ENCODE measurements at places on chromosomes 7 and 10. TPM values are rescaled to one million over a fixed set of nuclear protein-coding genes. Genes with fewer than 3 reads are reported as not detected.

DNA sequence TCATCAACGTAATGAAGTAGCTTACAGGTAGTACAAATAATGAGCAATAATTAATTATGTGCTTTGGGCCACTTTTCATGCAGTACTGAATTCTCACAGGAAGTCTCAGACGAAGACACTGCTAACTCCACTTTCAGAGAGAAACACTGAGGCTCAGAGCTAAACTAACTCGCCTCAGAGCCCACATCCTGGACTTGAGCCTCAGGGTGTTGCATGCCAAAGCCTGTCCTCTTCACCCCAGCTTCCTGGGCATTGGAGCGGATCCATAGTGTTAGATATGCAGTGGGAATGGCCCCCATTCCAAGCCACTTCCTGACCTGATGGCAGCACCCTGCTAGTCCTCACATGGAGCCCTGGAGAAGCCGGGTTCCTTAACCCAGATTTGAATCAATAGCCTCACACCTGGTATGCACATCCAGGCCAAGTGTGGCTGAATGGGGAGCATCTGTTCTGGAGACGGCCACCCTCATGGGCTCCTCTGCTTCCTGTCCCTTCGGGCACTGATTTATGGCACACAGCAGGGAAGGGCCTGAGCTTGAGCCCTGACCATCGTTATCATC lies 265.1 kb upstream of the ZNF32 start:
- DNase-seq, result no peak

DNA sequence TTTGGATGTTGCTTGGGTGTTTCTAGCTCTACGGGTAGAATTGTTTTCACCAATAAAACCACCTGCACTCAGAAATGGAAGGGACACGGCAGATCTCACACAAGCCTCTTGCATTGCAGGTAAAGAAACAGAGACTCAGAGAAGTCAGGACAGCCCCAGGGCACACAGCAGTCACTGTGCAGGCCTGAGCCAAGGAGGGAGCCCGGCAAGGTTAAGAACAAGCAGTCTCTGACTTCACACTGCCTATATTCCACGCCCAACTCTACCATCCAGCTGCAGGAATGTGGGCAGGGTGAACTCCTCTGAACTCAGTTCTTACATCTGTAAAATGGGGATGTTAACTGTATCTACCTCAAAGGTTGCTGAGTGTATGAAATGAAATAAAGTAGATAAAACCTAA lies 15.4 kb downstream of the CHST15 start:
- no peak for DNase-seq

DNA sequence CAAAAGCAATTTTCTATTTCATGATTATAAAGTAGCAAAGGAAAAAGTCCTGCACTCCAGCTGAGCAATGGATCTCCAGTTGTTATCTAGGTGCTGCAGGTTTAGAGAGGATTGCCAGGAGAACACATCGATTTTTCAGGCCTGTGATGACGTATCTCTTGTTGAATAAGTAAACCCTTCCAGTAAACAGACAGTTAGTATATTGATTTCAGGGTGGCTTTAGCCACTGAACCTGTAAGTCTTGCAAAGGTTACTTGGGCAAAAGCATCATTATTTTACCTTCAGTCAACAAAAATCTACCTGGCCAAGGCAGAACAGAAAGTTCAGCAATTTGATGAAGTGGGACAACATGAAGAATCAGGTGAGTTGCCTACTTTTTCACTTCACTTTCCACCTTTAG lies 12.3 kb downstream of the EGFR start:
- DNase-seq, result no peak

GRCh38 chr7:28180364-28181147 lies at the start of gene JAZF1:
Gene JAZF1, minus strand, starts transcription at chr7:28180795.
- peak; percentile 55 for DNase-seq

GRCh38 chr7:45215601-45216062 lies 58.0 kb downstream of the RAMP3 start:
- DNase-seq, result no peak

GRCh38 chr10:80283119-80283518 lies 6.3 kb downstream of the MAT1A start:
- DNase-seq, result peak; percentile 29

- no peak for DNase-seq
Observed at GRCh38 chr10:88707429-88708155, 1.5 kb downstream of the LIPK start.

DNA sequence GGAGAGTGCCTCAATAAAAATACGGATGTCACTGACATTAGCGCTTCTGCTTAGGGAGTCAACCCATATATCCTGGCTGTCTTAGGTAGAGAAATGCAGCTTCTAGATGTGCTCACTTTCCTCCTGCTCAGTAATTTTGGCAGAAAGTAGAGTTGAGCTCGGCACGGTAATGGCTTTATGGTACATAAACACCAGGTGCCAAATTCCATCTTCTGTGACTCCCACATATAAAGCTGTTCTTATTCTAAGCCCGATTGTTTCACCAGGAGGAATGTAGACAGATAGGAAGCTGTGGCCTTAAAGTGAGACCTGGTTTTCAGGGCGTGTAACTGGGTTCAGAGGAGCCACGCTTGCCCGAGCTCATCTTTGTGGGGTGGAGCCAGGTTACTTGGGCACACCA lies 143.7 kb downstream of the CREB5 start:
- DNase-seq, result no peak

- no peak for DNase-seq
Observed at GRCh38 chr10:49419005-49419404, 23.1 kb upstream of the DRGX start.

- DNase-seq, result no peak
Observed at GRCh38 chr10:34080485-34081346, 734.4 kb downstream of the PARD3 start.

DNA sequence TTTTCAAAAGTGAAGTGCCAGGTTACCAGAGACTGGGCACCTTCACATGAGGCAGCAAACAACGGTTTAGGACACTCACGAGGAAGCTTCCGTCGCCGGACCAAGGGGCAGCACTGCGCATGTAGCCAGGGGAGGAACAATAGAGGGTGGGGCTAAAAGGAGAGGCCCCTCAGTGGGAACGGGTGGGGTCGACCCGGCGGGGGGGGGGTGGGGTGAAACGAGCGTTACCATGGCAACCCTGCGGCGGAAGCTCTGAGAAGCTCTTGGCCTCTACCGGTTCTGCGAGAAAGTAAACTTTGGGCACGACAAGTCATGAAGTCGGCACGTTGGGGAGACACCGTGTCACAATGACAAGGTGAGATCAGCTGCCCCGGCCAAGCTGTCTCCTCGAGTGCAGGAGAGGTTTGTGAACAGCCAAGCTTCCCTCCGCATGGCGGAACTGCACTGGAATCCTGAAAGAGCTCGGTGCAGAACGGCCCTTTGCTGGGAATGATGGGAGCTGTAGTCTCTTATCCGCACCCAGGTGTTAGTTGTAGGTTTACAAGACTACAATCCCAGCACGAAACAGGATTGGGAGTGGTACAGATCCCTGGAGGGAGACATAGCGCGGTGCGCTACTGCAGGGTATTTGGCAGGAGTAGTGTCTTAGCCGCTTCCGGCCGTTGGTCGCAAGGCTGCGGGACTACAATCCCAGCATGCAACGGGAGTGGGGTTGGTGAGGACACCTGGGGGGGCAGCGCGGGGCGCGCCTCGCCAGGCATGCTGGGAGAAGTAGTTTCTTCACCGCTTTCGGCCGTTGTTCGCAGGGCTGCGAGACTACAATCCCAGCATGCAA lies 72.8 kb upstream of the ZNF722 start:
- peak; percentile 94 for DNase-seq

- DNase-seq, result no peak
Observed at GRCh38 chr7:29146057-29146706, at the start of gene CPVL. Gene CPVL, minus strand, starts transcription at chr7:29146537. Its CDS starts 25,476 bp downstream, at chr7:29121061.

- no peak for DNase-seq
Observed at GRCh38 chr10:98414578-98414931, 427 bp downstream of the PYROXD2 start.

- DNase-seq, result no peak
Observed at GRCh38 chr10:89280508-89280907, 21.3 kb upstream of the IFIT2 start.

DNA sequence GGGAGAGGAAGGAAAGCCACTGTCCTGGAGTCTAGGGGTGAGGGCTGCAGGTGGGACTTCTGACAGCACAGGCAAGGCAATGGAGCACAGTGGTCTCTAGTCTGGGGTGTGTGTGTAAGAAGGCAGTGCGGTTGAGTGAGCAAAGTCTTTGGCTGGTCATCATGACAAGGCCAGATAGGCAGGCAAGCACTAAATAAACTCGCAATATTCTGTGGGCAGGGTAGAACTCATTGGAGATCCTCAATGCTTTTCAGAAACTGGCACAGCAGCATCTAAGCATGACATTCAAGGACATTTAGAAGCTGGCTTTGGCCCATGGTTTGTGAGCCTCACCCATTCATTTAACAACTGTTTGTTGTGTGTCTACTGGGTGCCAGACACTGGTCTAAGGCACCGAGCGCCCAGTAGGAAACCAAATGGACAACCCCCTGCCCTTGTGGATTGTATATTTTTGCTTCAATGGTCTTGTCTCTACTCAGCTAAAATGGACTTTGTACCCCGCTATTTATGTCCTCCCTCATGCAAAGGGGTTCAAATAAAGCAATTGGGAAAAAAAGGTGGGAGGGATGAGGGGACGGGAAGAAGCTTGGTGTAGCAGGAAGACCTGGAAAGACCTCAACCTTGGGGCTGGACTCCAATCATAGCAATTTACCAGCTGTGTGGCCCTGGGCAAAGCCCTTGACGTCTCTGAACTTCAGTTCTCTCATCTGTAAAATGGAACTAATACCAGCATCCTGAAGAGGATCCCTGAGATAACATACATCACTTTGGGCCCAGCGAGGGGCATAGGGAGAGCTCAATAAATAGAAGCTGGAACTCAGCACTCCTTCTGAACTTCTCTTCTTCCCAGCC lies 116.0 kb downstream of the NEURL1 start:
- no peak for DNase-seq

DNA sequence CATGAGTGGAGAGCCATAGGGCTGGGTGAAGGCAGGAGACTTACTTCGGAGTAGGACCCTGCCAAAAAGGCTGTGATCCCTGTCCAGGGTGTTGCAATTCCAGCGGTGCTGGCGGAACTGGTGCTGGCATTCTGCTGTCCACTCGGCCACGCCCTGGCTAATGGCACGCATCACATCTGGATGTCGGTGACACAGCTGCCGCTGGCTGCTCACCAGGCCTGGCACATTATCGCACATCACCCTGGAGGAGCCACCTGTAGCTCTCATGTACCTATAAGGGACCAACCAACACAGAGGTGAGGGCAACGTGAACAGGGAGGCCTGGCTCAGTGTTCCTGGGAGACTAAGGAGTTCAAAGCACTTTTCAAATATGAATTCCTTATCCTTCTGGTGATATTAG lies 2.3 kb downstream of the WNT2 start:
- DNase-seq, result no peak

- DNase-seq, result no peak
Observed at GRCh38 chr7:6510476-6511133, 40.7 kb downstream of the GRID2IP start.

DNA sequence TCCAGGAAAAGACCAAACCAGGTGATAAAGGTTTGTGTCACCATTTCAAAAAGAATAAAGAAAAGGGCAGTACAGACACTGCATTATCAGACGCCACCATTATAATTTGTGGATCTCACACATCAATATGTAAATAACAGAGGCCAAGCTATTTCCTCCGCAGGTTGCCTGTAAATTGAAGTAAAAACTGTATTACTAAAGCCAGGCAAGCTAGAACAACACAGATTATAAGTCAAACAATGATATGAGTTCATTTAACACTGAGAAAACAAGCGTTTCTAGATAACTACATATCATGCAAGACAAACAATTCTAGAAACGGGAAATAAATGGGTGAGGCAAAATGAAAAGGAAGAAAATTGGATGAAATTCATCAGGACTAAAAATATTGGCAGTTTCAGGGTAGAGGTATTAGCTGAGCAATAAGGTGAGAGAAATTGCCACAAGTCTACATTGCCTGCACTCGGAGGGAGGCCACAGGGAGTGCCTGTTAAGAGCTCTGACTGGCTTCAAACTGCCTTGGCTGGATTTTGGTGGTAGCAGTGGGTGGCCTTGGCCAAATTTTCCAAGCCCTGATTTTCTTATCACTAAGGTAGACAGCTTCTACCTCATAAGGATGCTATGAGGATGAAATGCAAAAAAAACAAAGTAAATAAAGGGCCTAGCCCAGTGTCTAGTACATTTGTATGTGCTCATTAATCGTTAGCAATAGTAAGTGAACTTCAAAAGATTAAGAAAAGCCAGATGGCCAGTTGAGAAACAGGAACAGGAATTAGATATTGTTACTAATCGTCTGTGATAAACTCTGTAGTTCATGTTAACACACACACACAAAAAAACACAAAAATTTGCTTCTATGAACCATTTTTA lies 240.0 kb upstream of the NFE2L3 start:
- DNase-seq, result no peak

- no peak for DNase-seq
Observed at GRCh38 chr7:37645282-37646050, 38.1 kb upstream of the GPR141 start.

DNA sequence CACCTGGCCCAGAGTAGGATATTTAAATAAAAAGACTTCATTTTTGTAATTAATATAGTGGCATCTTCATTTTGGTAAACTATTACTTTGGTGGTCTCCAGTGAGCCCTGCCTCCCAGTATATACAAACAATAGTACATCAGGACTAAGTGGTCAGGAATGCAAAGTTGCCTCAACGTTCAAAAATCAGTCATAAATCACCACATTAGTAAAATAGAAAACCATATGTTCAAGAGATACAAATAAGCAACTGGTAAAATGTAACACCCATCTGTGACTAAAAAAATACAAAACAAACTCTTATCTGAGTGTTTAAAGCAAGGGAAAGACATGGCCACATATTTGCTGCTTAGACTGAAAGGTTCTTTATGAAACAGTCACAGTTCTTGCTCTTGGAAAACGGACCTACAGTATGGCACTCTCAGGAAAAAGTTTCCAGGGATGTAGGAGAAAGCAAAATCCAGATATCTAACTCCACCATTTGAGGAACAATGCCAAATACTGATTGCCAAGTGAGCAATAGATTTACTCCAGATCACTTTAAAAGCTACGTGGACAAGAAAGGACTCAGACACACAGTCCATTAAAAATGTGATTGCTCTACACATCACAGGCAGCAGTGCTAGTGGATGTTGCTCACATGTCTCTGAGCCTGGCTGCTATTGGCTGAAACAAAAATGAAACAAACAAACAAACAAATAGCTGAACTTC lies 15.1 kb upstream of the RHOBTB1 start:
- DNase-seq, result no peak

The CASP2 gene
- 117 TPM for total RNA-seq

The ZMIZ2 gene
- total RNA-seq, result 103 TPM

The KNDC1 gene
- not detected for total RNA-seq

The CYP3A4 gene
- not detected for total RNA-seq

The SLC29A4 gene
- 0.76 TPM for total RNA-seq

The TBX20 gene
- 0.14 TPM for total RNA-seq

The PIP gene
- total RNA-seq, result not detected

The ZNF488 gene
- 0.12 TPM for total RNA-seq

The PPRC1 gene
- total RNA-seq, result 79.0 TPM

The ELAPOR2 gene
- 3.3 TPM for total RNA-seq

The ARMC3 gene
- not detected for total RNA-seq

The OR2A5 gene
- total RNA-seq, result not detected

The ICA1 gene
- total RNA-seq, result 2.7 TPM

The LIPF gene
- not detected for total RNA-seq

The INA gene
- 0.09 TPM for total RNA-seq

Data from activated CD8-positive, alpha-beta memory T cell treated with anti-CD3 and anti-CD28 coated beads, Interleukin-2, amount 10 ng/mL, durations not matched to agents 7 days and 5 days (primary cell).